DMS79 treated with DMSO at 0.1 percent for 48 hours (cell line): ENCODE measurements at places on chromosomes 3 and 15.

- no peak for DNase-seq
Measured at GRCh38 chr15:73655724-73656123, 22.5 kb upstream of the NPTN start.

DNA sequence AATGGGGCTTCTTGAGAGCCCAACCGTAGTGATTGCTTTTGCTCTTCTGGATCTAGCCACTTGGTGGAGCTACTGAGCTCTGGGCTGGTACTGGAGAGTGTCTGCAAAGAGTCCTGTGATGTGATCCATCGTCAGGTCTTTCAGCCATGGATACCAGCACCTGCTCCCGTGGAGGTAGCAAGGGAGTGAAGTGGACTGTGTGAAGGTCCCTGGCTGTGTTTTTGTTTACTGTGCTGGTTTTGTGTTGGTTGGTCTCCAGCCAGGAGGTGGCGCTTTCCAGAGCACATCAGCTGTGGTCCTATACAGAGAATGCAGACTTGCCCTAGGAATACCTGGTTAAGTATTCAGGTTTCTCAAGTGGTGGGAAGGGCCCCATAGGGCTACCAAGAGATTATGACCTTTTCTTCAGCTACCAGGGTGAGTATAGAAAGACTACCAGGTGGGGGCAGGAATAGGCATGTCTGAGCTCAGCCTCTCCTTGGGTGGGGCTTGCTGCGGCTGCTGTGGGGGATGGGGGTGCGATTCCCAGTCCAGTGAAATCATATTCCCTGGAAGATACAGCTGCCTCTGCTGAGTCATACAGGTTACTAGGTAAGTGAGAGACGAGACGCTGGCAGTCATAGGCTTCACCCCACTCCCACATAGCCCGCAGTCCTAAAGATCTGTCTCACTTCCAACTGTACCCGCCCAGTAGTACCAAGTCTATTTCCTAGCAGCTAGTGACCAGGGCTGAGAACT is 733.7 kb downstream of the ZNF385D start:
- no peak for DNase-seq

DNA sequence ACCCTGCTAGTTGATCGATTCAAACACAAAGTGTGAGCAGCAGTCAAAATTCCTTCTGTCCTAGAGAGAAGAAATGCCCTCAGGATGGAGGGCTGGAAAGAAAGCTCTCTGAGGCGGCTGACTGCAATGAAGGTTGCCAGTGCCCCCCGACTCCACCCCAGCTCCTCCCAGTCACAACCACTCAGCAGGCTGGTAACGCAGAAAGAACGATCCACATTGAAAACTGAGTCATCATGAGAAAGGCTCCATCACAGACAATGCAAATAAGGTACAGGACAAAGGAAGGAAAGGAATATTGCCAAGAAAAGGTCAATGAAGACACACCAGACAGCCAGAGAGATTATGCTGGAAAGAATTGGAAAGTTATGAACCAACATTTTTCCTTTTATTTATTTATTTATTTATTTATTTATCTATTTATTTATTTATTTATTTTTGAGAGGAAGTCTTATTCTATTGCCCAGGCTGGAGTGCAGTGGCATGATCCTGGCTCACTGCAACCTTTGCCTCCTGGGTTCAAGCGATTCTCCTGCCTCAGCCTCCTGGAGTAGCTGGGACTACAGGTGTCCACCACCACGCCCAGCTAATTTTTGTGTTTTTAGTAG is 17.4 kb upstream of the VGLL4 start:
- DNase-seq, result no peak

DNA sequence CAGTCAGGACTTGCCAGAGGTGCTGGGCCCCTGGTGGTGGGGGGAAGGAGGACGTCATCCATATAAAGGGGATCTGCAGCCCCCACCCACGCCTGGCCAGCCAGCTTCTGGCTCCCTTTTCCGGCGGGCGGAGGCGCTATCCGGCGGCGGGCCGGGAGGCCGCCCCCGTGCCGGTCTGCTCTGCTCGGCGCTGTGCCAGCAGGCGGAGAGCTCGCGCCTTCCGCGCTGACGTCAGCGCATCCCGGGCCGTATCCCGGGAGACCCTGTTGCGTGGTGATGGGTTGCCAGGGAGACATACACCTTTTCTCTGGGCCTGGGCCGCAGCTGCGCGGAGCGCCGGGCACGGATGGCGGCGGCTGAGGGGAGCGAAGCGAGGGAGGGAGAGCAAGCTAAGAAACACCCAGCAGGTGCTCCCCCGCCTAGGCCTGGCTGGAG is 1.1 kb downstream of the FAM131A start:
- peak; percentile 89 for DNase-seq

GRCh38 chr3:194095902-194096301 is 40.0 kb upstream of the HES1 start:
- no peak for DNase-seq

- DNase-seq, result no peak
Measured at GRCh38 chr3:147336543-147337278, 69.6 kb downstream of the ZIC4 start.

GRCh38 chr3:195209847-195210265 is 61.1 kb downstream of the XXYLT1 start:
- no peak for DNase-seq

GRCh38 chr3:149332227-149332765 is 1.1 kb downstream of the TM4SF18 start:
- no peak for DNase-seq

DNA sequence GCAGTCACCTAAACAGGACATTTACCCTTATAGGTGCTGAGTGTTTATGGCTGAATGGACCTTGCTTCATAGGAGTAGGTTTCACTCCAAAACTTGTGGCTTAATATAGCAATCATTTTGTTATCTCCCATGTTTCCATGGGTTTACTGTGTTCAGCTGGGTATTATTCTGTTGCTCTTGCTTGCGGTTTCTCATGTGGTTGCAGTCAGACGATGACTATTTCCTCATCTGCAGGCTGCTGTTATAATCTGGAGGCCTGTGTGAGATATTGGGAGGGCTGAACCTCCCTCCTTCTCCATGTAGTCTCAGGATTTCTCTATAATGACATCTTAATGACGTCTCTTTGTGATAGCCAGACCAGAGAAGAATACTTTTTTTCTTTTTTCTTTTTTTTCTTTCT is 98.1 kb downstream of the ZPLD1 start:
- no peak for DNase-seq

DNA sequence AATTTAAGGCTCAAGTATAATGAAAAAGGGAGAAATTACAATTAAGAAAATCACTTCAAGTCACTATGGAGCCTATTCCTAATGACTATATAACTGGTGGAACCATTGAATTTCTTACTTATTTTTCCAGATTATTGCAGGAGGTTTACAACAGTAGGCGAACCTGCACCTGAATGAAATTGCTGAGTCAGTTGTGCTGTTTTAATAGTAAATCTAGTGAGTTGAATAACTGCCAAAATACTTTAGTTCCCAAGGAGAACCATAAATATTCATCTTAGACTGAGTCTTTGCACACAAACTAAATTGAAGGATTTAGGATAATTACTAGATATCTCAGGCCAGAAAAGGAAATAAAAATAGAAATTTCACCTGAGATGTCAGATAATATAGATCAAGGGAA is 1052.8 kb downstream of the NAALADL2 start:
- no peak for DNase-seq

- no peak for DNase-seq
Measured at GRCh38 chr3:55156851-55157650, 229.2 kb upstream of the LRTM1 start.

DNA sequence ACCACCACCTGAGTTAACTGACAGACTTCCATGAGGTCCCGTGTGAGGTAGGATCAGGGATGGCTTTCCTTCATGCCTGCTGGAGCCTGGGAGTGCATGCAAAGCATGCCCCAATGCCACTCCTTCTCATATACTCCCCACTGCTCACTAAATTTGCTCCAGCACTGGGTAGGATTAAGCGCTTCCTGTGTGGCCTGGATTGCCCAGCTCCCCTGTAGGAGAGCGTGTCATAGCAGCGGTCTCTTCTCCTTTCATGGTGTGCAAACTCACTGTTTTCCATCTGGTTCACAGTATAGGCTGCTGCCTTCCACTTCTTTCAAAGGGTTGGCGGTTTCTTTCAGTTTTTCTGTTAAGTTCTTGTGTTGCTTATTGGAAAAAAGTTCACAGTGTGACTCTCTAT is 34.1 kb upstream of the ABI3BP start:
- DNase-seq, result no peak

GRCh38 chr3:169541528-169541927 is 122.0 kb downstream of the MECOM start:
- DNase-seq, result no peak

DNA sequence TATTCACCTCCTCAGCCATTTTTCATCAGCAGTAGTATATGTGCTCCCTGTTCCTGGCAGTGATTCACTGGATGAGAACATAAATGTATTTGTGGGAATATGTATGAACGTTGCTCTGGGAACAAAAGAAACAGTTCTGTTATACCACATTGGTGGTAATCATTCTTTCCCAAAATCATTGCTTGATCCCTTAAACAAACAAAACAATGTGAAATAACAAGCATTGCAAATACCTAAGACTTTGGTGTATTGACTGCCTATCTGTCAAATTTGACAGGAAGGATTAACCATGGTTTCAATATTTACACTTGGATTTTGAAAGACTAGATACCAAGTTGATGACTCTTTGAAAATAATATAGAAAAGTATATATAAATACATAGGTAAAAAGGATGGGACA is 284.1 kb downstream of the FHIT start:
- no peak for DNase-seq

DNA sequence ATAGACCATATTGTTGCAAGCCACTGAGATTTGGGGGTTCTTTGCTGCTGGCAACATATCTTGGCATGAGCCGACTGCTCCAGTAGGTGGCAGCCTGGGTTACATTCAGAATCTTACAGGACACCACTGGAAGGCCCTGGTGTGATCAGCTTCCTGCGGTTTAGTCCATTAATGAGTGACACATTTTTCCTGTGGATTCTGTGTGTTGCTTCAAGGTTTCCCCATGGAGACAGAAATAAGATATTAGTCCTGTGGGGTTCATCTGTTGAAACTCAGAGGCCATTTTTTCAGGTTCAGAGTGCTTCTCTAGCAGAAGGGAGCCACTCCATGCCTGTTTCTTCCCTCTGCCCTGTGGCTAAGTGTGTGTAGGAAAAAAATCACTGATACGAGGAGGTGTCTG is 116.2 kb downstream of the MFSD1 start:
- no peak for DNase-seq

DNA sequence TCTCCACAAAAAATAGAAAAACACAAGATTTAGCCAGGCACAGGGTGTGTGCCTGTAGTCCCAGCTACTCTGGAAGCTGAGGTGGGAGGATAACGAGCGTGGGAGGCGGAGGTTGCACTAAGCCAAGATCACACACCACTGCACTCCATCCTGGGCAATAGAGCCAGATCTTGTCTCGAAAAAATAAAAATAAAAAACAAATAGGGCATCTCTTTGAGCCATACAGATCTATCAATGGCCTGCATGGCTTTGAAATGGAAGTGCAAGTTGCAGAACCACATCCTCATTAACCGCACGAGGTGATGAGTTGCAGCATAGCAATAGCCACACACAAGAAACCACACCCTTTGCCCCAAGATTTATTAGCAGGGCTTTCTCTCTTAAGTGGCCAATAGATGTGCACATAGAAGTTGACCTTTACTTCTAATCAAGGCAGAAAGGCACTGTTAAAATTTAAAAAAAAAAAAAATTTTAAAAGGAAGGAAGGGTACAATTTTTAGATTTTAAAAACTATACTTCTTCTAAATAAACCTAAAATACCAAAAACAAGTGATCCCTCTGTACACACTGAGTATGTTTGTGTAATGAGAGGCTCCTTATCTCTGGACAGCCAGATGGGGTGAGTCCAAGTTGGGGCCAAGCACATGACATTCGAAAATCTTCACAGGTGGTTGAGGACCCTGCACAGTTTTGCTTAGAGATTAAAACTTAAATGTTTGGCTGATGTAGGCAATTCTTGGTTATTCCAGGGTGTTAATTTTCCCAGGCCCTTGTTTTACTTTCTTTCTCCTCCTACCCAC is 53.4 kb downstream of the FILIP1L start:
- DNase-seq, result no peak

DNA sequence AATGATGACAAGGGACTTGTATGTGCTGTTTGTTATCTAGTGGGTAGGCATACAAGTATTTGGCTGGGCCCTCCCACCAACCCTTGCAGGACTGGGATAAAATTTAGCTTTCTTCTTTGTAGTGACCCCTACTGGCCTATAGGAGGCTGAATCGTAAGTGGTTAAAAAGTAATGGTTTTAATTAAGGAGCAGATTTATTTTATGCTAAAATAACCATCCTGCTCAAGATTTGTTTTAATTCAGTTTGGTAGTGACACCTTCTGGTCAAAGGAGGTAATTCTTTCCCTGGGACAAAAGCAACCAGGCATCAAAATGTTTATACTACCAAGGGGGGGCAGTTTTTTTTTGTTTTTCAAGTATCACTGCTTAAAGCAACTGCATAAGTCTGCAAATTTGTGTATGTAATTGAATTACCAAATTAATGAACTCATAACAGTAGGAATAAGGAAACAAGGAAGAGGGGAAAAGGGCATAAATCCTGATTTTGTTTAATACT is 70.7 kb downstream of the TOP2B start:
- peak; percentile 27 for DNase-seq

DNA sequence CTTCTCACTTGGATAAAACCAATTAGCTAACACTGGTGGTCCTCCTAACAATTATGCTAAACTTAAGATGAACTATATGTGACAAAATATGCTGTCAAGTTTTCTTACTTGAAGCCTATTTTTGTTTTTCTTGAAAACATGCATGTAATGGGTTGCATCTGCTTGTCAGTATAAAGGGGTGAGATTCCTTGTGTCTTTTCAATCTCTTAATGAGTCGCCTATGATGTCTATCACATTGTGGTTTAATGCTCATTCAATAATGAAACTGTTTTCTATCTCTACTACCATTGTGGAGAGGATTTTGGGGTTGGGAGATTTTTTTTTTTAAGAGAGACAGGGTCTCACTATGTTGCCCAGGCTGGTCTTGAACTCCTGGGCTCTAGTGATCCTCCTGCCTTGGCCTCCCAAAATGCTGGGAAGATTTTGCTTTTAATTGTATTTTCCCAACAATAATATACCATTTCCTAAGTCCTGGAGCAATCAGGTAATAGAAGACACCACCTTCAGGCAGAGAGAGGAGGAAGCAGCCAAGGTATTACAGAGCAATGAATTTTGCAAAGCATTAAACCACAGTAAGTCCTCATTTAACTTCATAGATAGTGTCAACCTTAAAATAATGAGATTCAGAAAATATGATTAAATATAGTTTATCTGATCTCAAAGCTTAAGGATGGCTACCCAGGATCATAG is 17.4 kb upstream of the TRMT10C start:
- DNase-seq, result no peak

- no peak for DNase-seq
Measured at GRCh38 chr3:12509466-12509865, 25.2 kb downstream of the TSEN2 start.

- DNase-seq, result no peak
Measured at GRCh38 chr3:125245521-125245920, 33.0 kb upstream of the SLC12A8 start.

- no peak for DNase-seq
Measured at GRCh38 chr15:68347392-68347791, 69.8 kb downstream of the FEM1B start.
